ENCODE measurements at places on chromosomes 11 and 22.

GRCh38 chr22:42367980-42368378, 64.2 kb downstream of the NFAM1 start:
- no peak for DNase-seq

GRCh38 chr11:110990311-110990710, 255.2 kb upstream of the POU2AF2 start:
- no peak for DNase-seq

DNA sequence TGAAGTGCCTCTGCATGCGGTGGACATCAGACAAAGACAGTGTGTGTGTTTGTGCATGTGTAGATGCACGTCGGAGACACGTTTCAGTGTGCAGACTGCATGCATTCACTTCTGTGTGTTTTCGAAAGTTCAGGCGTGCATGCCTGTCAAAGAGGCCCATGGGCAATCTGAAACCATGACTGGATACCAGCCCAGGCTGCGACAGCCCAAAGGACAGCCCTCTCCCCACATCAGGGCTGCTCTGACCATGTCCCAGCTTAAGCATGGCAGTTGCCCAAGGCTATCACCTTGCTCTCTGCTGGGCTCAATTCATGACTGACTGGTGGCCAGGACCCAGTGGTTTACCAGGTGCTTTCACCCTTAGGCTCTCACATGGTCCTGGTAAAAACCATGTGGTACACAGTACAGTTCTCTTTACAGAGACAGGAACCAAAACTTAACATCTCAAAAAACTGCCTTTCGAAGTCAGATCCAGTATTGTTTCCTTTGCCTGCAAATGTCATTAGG, 423.7 kb upstream of the CADM1 start:
- DNase-seq: no peak

GRCh38 chr11:2516276-2517015, 71.6 kb downstream of the KCNQ1 start:
- DNase-seq: no peak

DNA sequence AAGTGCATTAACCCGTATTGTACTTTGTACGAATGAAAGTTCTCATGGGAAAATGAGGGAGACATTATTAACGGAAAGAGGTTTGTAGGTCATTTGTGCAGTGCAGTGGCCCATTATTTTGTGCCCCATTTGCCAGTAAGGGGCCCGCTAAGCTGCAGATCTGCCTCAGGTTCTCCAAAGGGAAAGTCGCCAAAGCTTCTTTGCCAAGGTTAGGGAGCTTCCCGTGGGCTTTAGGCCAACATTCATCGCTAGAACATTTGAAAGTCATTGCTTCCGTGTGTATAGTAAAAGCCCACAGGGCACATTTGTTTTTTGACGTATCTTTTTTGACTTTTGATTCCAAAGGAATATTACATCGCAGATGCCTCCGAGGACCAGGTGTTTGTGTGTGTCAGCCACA, 61.0 kb upstream of the SORL1-AS1 start:
- DNase-seq: no peak

GRCh38 chr22:47352920-47353700, 590.7 kb downstream of the TBC1D22A start:
- no peak for DNase-seq

DNA sequence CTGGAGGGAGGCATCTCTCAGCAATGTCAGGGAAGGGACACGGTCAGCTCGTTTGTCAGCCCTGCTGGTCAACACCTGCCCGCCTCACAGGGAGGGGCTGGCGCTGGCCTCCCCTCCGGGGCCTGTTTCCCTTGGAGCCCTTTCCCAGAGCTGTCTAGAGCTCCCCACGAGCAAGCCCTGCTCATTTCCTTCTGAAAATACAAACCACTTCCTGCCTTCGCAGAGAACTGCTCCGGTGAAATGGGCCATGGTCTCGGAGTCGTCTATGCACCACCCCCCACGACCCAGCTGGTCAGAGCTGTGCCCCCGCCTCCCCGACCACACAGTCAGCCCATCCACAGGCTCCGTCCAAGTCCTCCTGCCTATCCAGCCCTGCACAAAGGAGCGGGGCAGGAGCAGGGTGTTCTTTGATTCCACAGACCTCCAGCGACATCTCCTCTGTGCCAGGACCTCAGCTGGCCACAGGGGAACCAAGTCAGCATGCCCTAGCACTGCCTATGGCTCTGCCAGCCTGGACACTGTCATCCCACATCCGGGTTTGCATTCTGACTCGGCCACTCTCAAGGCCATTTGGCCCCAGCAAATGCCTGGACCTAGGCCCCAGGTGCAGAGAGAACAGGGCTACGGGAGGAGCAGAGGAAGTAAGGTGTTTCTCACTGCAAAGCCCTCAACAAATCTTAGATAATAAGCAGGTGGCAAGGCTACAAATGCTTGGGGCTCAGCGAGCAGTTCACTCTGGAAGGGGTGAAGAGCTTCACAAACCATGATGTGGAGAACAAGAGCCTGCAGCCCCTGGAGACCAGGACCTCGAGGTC, 82.1 kb upstream of the WNT11 start:
- DNase-seq: no peak

DNA sequence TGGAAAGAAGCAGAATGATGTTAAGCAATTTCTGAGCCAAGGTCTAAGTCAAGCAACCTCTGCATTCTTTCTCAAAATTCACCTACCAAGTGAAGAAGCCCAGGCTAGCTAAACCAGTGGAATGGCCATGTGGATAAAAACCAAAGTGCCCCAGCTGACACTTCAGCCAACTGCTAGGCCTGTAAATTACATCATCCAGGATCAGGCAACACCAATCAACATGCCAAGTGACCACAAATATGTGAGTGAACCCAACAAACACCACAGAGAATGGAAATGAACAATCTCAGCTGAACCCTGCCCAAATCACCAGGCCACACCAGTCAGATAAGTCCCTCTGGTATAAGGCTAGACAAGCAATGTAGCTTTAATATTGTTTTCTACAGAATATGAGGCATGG, 25.1 kb upstream of the FJX1 start:
- peak; percentile 94 for DNase-seq

DNA sequence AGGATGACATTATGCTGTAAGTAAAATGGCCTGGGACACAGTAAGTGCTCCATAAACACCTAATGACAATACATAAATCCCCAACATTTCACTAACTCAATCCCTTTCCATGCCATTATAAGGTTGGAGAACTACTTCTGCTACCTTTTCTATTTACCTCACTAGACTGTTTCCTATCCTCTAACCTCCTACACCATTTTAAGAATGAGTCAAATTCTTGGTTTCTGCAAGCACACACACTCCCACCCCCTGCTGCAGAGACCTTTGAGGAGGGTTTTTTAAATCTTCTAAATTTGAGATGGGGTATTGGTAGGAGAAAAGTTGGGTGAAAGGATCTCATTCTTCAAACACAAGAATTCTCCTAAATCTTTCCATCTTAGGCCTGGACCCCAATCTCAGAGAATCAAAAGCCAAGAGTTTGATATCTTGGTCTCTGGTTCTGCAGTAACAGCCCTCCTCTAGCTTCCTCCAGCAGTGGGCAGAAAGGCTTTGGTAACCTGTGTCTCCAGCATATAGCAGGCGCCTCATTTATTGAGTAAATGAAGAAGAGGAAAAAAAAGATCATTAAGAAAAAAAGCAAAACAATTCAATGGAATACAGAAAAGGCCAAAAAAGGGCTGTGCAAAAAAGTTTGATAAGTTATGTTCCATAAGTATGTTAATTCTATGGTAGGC, 42.3 kb downstream of the SYTL2 start:
- DNase-seq: no peak

GRCh38 chr11:117479372-117479771, 151.7 kb downstream of the CEP164 start:
- DNase-seq: no peak

- DNase-seq: no peak
These were observed 20.1 kb upstream of the NECTIN1 start for GRCh38 chr11:119749006-119749565.

DNA sequence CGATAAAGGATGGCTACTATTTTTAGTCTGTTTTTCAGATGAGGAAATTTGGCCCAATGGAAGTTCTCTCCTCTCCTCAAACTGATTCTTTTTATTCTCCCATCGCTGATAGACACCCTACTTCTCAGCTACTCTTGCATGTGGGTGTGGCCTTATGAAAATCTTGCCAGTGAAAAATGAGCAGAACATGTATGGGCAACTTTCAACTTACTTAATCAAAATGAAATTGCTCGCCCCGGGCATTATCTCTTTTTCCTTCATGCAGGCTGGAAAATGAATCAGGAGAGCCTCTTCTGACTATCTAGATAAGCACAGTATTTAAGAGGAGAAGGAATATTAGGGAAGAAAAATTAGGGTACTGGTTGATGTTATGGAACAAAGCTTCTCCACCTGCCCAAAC, 2354.7 kb upstream of the RAG2 start:
- no peak for DNase-seq

DNA sequence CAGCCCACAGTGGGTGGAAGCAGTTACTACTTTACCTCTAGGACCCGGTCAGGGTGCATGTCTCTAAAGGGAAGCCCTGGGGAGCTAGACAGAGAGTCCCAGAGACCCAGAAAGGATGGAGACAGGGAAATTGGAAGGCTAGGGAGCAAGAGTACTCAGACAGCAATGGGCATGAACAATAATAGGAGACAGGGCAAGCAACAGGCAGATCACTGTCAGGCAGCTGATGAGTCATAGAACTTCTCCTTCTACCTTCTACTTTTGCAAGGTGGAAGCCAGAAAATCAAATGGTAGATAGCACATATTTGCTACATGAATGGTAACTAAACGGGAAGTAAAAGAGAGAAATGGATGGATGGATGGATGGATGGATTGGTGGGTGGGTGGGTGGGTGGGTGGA, 19.6 kb downstream of the CD5 start:
- DNase-seq: no peak

DNA sequence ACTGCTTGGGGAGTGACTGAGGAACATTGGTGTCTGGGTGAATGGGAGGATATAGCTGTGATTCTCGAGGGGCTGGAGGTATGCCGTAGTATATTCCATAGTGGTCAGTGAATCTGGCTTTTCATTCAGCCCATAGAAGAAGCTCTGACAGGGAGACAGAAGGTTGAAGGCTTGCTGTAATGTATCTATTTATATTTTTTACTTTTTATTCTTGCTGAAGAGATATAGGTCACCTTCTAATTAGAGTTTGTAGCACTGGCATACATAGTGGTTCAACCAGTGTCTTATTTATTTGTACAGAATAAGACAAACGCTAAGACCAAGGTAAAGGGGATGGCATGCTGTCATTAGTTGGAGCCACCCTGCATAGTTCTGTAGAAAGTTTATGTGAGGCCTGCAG, 10.0 kb downstream of the TRIM44 start:
- no peak for DNase-seq

- DNase-seq: no peak
These were observed 58.5 kb downstream of the GAB4 start for GRCh38 chr22:16949561-16949960.

GRCh38 chr11:387193-387793, 6.7 kb upstream of the PKP3 start:
- no peak for DNase-seq

DNA sequence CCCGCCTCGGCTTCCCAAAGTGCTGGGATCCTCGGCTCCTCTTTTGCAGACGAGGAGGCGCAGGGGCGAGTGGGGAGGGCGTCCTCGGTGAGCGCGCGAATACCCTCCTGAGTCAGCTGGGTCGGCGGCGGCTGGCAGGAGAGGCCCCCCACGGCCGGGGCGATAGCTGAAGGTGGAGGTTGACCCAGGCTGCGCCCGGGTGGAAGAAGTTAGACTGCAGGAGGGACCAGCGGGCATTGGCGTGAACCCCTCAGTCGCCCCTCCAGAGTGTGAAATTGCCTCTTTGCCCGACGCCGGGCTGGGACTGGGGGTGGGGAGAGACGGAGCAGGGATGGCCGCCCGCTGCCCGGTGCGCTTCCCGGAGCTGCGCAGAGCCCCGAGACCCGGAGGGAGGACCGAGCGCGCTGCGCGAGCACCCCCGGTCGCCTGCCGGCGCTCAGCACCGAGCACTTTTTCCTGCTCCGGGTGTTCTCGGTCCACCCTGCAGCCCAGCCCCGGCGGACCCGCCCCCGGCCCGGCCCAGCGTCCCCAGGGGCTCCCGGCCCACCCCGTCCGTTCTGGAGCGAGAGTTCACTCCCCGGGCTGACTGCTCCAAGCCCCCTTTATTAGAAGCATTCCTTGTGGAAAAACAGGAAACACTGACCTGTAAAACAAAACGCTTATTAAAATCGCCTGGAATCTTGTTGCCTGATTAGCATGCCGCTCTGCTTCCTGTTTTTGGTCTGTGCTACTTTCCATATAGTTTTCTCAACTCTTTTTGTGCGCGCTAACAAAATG, 13.7 kb upstream of the CPT1A start:
- no peak for DNase-seq

GRCh38 chr22:50162391-50162956, 8.1 kb upstream of the PANX2 start:
- DNase-seq: no peak
